ENCODE measurements at places on chromosomes 4 and X. TPM values are rescaled to one million over a fixed set of nuclear protein-coding genes. Genes with fewer than 3 reads are reported as not detected.

Gene BEX1
- total RNA-seq, result 9.0 TPM

Gene NDUFA1
- 29.1 TPM for total RNA-seq

Gene CNKSR2
- total RNA-seq, result 0.88 TPM

Gene SPANXB1
- total RNA-seq, result not detected

Gene MND1
- 5.7 TPM for total RNA-seq

Gene TMPRSS11B
- total RNA-seq, result not detected

Gene VSIG4
- not detected for total RNA-seq

Gene GPRASP2
- total RNA-seq, result 5.9 TPM

Gene GABRQ
- not detected for total RNA-seq

Gene GAGE12H
- total RNA-seq, result not detected

Gene HAND2
- 70.2 TPM for total RNA-seq

Gene DDX53
- total RNA-seq, result not detected

Gene H2BW2
- total RNA-seq, result not detected

Gene CRLF2
- total RNA-seq, result not detected

Gene JADE3
- total RNA-seq, result 2.6 TPM

Gene NAT8L
- 0.66 TPM for total RNA-seq

Gene CCDC120
- 0.57 TPM for total RNA-seq

Gene SYP
- 0.29 TPM for total RNA-seq

Gene ADH1C
- not detected for total RNA-seq

Gene SPANXA2
- total RNA-seq, result not detected

Gene CABS1
- not detected for total RNA-seq

Gene STAG2
- 76.2 TPM for total RNA-seq

Gene PFKFB1
- total RNA-seq, result not detected

Gene ENPP6
- total RNA-seq, result not detected

Gene TKTL1
- not detected for total RNA-seq

Gene FABP2
- total RNA-seq, result not detected

Gene TDO2
- total RNA-seq, result 12.3 TPM

Gene KLB
- under 0.01 TPM for total RNA-seq

Gene SASH3
- total RNA-seq, result not detected

Gene CCSER1
- 0.14 TPM for total RNA-seq

Gene PLAC8
- not detected for total RNA-seq

Gene PCSK1N
- total RNA-seq, result not detected

Gene CXCL11
- total RNA-seq, result 0.14 TPM

Gene EVC2
- total RNA-seq, result 12.2 TPM

Gene IL9R
- total RNA-seq, result not detected

Gene ERCC6L
- under 0.01 TPM for total RNA-seq

Gene SLC10A4
- not detected for total RNA-seq

Gene SMIM43
- not detected for total RNA-seq

Gene STATH
- total RNA-seq, result not detected

Gene GAGE12F
- total RNA-seq, result not detected

Gene HPGD
- total RNA-seq, result not detected

Gene PNCK
- not detected for total RNA-seq

Gene NIPAL1
- 0.66 TPM for total RNA-seq

Gene CSAG2
- not detected for total RNA-seq

Gene LRCH2
- total RNA-seq, result 13.1 TPM

Gene TIGD4
- total RNA-seq, result not detected

Gene CFAP47
- total RNA-seq, result not detected

Gene NEUROG2
- not detected for total RNA-seq

Gene LETM1
- total RNA-seq, result 98.4 TPM

Gene CT45A5
- total RNA-seq, result not detected

Gene FAM47A
- total RNA-seq, result not detected

Gene NPY2R
- not detected for total RNA-seq

Gene MAGEB5
- not detected for total RNA-seq

Gene PRDM5
- 21.5 TPM for total RNA-seq

All from placental pericyte (primary cell).